Activated CD8-positive, alpha-beta memory T cell treated with anti-CD3 and anti-CD28 coated beads for 24 hours (primary cell): ENCODE measurements at places on chromosomes 3 and 15.

GRCh38 chr3:50201573-50202315 lies 3.3 kb upstream of the SLC38A3 start:
- no peak for DNase-seq

DNA sequence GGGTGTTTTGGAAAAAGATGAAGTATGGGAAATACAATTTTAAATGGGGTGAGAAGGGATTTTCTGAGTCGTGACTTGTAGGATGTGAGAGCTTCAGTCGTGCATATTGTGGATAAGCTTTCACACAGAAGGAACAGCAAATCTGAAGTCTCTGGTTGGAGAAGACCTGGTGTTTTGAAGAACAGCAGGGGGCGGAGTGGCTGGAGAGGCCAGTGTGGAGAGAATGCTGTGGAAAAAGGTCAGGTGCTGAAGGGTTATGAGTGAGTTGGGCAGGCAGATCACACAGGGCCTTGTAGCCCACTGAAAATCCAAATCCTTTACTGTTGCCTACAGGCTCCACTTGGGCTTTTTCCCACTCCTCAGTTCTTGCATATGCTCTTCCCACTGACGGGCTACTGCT lies 14.1 kb upstream of the SCAANT1 start:
- DNase-seq, result no peak

- no peak for DNase-seq
These were observed 1.6 kb downstream of the GAP43 start for GRCh38 chr3:115624901-115625300.

- DNase-seq, result no peak
These were observed 383.7 kb downstream of the MAGI1 start for GRCh38 chr3:65655061-65655460.

GRCh38 chr3:125434582-125435011 lies 59.5 kb upstream of the ZNF148 start:
- DNase-seq, result no peak

GRCh38 chr15:42533246-42533645 lies 15.3 kb downstream of the LRRC57 start:
- no peak for DNase-seq

GRCh38 chr3:44831232-44831631 lies 30.5 kb upstream of the TMEM42 start:
- DNase-seq, result no peak

DNA sequence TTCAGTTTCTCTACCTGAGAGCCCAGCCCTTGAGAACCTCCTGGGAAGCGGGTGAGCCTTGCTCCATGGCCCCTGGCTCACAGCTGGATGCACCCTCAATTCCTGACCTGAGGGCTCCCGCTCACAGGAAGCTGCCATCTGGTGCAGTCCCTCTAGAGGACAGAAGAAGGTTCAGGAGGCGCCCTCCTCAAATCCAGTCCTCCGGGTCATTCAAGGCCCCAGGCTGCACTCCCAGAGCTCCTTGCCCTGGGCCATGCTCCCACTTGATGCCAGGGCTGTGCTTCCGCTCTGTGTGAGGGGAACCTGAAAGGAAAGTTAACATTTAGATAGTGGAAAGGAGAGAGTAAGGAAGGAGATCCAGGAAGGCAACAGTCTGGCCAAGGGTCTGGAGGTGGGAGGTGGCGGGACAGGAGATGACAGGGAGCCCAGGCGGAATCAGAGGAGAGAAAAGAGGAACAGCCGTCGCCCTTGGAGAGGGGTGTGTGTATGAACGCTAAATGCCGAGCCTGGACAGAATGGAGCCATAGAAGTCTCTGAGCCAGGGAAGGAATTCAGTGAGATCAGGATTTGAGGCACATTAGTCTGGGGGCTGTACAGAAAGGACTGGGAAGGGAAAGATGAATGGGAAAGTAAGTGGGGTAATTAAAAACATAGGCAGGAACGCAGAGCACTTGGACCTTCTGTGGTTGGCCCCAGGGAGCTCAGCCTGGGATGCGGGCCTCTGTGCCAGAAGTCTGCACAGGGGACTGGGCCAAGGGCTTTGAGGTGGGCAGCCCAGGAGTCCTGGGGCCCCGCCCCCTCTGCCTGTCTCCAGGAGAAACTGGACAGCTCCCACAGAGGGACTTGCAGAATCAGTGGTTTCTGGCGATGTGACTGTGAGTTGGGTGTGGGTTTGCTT lies 26.1 kb downstream of the TBC1D21 start:
- DNase-seq, result no peak

DNA sequence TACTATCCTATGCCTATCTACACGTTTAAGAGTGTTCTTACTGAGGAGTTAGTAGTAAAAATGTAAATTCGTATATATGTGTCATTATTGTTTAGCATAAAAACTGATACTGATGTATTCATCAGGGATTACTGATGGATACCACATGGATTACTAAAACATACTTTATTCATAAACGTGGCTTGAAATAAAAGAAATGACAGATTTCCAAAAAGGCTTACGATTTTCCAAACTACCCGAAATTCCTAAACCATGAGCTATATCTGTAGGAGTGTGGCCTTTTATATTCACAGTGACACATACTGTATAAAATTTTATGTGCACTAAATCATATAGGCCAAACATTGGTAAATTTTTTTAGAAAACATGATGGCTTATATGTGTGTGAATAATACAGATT lies 6.9 kb downstream of the TSC22D2 start:
- no peak for DNase-seq

DNA sequence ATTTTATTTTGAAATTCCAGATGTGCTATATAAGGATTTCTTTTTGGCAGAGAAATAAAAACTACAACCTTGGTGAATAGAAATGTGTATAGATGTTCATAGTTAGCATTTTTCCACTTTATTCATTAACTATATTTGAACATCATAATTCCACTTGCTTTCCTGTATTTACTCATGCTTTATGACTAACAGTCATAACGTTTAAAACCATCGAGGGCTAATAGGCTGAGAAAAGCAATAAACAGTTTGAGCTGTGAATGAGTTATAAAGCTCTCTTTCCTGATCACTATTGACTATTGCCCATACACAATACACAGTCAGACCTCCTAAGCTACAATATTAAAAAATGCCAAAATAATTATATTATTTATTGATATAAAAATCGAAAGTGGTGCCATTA lies 502.1 kb upstream of the RASGRP1 start:
- DNase-seq, result no peak

DNA sequence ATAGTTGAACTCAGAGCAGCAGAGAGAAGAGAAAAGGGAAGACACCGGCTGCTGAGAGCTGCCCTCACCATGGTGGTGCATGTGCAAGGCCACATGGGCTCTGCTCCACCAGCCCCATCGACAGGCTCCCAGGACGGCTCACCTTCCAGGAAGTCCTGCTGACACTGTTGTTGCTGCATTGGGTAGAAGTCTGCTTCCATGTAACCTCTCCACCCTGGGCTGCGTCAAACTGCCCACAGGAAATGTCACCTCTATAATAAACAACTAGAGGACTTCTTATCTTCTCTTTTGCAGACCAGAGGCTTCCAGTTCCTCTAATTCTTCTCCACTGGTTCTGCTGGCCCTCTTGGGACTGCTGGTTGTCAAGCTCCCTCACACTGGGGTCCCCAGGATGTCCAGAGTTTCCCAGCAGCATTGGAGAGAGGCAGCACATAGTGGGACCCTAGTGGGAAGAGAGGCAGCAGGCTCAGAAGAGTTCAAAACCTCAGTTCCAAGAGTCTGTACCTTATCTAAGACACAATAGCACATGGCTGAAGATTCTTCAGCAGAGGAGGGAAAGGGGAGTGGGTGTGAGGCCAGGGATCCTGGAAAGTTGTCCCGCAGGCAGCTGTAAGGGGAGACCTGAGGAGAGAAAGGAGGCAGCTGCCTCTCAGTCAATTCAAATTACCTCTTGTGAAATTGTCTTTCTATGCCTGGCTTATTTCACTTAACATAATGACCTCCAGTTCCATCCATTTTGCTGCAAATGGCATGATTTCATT lies 5.8 kb upstream of the CCR3 start:
- no peak for DNase-seq

- DNase-seq, result no peak
These were observed 14.1 kb upstream of the CTXND1 start for GRCh38 chr15:80266113-80266512.

- no peak for DNase-seq
These were observed 28.7 kb downstream of the ULK4 start for GRCh38 chr3:41933154-41933676.

DNA sequence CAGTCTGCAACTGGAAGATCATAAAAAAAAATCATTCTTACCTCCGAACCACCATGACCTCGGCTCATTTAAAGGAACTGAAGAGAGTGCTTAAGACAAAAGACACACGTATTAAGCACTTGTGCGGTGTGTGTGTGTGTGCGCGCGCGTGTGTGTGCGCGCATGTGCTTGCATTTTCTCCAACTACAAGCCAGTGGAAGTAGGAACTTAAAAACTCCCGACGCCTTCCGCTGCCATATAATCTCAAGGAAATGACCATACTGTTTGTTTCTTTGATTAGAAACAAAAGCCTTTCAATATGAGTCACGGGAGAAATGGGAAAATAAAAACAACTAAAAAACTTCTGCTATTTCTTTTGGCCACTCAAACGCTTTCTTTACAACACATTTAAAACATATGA lies 32.4 kb downstream of the FRMD4B start:
- DNase-seq, result no peak

DNA sequence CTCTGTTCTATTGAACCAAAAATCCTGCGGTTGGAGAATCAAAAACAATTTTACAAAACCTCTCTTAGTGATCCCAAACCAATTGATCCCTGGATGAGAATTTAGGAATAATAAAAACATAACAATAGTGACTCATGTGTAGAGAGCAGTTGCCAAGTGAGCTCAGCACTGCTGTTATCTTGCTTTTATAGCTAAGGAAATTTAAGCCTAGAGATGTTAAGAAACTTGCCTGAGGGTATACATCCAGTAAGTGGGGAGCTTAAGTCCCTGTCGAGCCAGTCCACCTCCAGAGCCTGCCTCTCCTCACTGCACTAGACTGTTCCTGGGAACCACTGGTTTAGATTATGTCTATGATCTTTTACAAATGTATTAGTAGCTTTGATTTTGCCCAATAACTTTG lies 358.4 kb upstream of the LMCD1 start:
- no peak for DNase-seq

- DNase-seq, result no peak
These were observed 280.0 kb upstream of the TRIM42 start for GRCh38 chr3:140397847-140398246.

DNA sequence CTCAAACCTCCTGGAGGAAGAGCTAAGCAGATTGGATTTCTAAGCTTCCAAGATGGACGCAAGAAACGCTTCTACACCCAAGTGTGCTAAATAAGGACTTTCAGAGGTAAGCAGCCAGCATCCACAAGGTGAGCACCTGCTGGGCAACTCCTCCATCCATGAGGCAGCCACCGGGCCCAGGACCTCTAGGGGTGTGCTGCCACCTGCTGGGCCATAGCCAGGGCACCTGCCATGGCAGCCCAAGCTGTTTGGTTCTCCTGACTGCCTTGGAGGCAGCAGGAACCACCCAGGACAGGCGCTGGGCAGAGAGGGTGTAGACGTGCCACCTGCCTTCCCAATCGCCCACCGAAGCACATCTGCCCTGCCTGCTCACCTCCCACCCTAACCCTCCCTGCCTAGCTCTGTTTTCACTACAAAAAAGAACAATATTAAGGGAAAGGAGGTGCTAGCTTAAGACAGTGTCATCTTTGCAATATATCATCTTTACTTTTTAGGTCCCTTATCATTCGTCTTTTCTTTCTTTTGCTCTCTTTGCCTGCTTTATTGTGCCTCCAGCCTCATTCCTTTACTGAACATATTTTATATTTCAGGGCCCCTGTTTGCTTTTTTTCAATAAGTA lies 12.9 kb downstream of the C15orf62 start:
- peak; percentile 88 for DNase-seq

GRCh38 chr3:158105710-158106253 lies 438 bp downstream of the SHOX2 start:
- peak; percentile 62 for DNase-seq

DNA sequence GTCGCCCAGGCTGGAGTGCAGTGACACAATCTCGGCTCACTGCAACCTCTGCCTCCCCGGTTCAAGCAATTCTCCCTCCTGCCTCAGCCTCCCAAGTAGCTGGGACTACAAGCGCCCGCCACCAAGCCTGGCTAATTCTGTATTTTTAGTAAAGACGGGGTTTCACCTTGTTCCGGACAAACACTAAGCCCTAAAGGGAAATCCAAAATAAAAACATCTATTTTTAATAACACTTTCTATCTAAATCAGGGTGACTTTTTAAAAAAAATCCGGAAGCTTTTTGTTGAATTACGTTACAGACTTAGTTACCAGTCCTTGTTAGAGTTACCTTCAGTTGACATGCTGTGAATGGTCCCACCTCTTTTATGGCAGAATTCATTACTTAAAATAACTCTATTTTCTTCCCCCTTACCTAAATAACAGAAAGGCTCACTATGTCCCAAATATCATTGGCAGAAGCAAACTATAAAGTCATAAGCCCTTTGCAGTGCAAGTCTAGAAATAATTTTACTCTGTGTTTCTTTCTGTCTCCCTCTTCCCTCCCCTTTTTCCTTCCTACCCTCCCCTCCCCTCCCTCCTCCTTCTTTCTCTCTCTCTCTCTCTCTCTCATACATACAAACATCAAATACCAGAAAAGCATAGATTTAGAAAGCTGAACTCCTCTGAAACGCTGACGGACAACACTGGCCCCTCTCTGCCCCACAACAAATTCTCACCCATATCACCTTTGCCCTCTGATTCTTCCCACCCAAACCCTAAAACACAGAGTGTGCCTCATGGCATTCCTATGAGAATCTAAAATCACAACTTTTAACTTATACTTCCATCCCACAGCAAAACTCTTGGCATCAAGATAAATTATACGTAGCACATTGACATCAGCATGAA lies 18.3 kb downstream of the THBS1 start:
- no peak for DNase-seq

DNA sequence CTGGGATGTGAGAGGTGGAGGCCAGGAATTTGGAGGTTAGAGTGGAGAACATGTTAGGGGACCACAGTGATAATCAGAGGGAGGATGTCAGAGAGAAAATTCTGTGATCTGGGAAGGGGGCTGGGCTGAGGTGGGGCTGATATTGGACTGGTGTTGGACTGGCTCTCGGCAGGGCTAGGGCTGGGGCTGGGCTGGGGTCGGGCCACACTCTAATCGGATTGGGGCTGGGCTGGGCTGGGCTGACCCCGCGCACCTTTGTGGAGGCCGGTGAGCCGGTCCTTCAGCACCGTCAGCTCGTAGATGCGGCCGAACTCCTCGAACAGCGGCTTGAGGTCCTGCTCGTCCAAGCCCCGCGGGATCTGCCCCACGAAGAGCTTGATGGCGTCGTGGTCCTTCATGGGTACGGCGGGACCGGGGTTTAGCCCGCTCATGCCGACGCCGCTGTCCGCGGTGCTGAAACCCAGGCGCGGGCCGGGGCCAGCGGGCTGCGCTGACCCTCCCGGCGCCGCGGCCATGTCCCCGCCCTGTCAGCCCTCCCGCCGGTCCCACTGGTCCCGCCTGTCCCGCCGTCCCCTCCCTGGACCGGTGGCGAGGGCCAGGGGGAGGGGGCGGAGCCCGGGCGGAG lies 485 bp downstream of the CELF6 start:
- DNase-seq, result peak; percentile 76

DNA sequence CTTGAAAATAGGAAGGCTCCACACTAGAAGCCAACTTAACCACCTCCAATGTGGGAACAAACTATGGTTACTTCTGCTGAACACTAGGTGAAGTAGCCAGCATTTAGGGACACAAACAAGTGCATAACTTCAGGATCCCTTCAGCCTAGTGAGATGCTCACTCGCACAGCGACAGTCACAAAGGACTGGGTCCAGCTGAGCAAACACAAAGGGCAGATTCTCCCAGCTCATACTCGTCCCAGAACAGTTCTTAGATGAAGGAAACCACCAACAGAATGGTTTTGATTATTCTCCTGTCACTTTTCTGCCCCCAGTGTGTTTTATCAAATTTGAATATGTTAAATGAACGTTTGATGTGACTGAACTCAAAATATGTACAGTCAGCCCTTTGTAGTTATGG lies 201.6 kb downstream of the KCNAB1 start:
- no peak for DNase-seq

- DNase-seq, result no peak
These were observed 29.1 kb upstream of the VIPR1 start for GRCh38 chr3:42473083-42473932.
